Fibroblast of the aortic adventitia (primary cell): ENCODE measurements at places on chromosomes 7 and 10.

- DNase-seq: no peak
Measured at GRCh38 chr7:68125168-68125567, 1128.5 kb downstream of the TYW1 start.

DNA sequence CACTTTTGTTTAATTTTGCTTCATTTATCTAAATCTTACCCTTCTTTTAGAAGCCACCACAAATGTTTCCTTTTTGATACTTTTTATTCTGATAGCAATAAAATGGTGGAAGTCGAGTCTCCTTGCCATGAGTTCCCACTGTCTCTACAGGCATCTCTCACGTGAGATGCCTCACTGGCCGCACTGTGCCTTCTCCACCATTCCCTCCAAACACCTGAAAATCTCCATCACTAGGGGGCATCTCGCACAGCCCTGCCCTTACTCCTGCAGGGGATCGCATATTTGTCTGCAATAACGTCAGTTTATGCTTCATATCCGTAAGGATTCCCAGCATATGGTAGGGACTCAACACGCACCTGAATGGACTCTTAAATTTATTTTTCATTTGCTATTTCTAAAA is 56.3 kb upstream of the NCAPG2 start:
- DNase-seq: no peak

DNA sequence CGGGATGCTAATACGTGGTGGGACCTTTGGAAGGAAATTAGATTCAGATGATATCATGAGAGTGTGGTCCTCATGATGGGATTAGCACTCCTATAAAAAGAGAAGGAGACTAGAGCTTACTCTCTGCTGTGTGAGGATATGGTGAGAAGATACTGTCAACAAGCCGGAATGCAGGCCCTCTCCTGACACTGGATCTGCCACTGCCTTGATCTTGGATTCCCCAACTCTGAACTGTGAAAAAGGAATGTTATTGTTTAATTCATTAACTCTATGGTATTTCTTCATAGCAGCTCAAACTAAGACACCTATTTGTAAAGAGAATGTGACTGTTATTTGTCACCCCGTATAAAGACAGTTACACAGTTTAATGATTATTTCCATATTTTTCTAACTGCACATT is 1227.5 kb upstream of the C7orf33 start:
- no peak for DNase-seq

DNA sequence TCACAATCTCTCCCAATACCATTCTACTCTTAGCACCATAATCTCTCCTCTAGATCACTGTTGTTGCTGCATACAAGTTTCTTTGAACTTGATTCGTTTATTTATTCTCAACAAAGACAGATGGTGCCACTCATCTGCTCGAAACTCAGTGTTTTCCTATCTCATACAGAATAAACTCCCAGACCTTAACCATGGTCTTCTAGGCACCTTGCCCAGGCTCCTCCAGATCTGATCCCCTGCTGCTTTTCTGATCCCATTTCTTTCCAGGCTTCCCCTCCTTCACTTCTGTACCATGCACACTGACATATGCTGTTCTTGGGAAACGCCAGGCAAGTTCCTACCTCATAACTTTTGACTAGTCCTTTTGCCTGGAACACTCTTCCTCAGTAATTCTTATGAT is 645.7 kb downstream of the DNAJB9 start:
- no peak for DNase-seq

DNA sequence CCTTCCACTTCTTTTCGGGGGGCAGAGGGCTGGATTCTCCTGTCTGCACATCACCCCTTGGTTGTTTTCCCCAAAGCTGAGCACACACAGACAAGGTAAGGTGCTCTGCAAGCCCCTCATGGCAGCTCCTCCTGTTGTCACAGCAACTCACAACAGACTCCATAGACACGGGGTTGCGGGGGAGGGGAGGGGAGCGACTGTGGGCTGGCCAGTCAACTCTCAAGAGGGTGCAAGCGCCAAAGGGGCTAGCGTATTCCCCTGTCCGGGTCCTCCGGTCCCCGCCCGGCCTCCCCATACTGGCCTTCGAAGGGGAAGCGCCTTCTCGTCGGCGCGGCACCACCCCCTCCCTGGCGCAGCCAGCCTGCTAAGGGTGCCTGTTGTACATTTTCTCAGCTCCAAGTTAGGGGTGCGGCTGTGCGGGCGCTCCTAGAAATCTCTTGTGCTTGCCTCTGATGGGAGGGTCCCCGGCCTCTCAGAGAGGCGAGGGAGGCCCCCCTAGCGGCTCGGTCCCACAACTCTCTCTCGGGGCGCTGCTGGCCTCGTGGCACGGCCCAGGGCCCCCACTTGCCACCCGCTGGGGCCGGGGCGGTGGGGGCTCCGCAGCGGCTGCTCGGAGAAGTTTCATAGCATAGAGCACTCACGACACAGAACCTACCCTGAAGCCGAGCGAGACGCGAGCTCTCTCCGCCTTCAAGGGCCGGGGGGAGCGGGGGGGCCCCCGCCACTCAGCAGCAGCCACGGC is 498 bp downstream of the RHOBTB1 start:
- DNase-seq: peak; percentile 39

DNA sequence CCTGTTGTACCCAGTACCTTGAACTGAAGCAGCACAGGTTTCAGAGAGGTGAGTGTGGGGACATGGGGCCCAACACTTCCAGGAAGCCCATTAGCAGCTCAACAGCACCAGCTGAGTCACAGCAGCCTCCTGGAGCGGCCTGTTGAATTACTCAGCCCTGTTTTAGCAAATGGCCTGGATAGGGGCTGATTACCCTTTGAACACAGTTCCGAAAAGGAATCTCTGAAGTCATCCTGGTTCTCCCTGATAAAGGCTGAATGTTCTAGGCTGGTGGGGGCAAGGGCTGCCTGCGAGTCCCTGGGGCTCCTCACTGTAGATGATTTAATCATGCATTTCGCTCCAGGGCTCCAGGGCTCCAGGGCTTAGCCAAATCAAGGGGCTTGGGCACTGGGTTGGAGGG is 287.5 kb downstream of the GRID1 start:
- no peak for DNase-seq

DNA sequence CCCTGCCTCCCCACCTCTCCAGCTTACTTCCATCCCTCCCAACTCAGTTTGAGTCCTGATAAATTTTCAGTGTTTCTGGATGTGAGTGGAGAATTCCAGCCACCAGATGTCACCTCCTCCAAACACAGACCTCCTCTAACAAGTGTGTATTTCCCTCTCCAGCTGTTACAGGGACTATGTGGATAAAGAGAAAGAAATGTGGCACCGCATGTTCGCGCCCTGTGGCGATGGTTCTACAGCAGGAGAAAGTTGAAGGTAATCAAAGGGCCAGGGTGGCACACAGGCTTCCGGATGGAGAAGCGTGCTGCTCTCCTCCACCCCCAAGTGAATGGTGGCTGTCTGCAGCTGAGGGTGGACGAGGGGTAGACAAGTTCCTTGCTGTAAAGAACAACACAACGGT is 14.7 kb downstream of the FKBP6 start:
- DNase-seq: peak; percentile 73

- DNase-seq: peak; percentile 59
Measured at GRCh38 chr7:155804897-155805825, 7.1 kb downstream of the SHH start.

DNA sequence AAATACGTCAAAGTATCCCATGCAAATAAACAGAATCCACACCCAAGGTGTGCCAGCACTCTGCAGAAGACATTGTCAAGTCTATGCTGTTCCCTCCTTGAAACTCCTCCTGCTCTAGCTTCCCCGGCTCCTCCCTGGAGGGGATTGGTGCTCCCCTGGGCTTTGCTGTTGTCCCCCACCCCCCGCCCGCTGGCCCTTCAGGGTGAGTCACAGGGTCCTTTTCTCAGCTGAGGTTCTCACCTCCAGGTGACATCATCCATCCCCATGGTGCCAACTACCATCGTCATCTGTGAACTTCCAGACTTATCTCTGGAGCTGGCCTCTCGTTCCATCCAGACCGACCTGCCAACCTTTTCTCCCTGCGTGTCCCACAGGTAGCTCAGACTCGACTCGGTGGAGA is 77.0 kb downstream of the ITIH5 start:
- DNase-seq: no peak

- DNase-seq: no peak
Measured at GRCh38 chr7:84627250-84627649, 432.7 kb upstream of the SEMA3A start.

DNA sequence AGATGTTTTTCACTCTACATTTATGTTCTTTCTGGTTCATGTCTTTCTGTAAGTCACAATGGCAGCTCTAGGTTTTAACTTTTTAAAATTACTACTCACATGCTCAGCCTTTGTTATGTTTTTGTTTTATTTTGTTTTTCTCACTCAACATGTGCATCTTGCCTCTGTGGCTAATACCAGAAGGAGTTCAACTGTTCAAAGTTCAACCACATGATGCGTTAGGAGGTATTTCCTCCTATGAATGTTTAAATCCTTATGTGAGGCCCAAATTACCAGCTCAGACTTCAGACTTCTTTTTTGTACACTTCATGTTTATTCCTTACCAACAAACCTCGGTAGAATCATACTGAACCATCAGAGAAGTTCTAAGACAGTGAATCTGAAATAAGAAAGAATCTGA is 151.6 kb downstream of the MALRD1 start:
- DNase-seq: no peak

DNA sequence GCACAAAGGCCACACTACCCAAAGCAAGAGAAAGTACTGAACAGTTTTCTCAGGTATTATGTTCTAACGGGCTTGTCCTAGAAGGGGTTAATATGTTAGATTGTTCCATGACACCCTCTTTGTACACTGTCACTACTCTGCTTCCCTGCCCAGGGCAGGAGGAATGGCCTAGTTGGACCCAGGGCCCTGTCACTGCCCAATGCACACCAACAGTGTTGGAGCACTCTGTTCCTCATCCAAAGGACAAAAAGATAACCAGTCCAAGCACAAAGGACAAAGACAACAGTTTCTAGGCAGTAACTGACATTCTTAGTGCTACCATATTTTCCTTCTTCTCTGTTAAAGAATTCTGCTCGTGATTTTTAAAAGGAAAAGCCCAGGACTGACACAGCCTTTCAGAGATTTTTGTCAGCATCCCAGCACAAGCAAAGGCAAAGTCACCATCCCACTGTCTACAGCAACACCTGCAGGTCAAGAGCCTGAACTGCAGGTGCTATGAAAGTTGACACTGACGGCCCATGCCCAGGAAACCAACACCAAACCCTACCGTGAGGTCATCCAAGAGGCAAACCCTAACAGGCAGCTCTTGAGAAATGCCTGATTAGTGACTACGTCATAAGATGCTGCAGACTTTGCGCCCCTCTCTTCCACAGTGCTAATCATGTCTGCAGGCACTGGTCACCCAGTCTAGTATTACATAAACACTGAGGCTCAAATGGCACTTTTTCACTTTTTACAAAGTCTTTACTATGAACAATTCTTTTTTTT is 13.2 kb downstream of the NUDCD3 start:
- DNase-seq: peak; percentile 87

DNA sequence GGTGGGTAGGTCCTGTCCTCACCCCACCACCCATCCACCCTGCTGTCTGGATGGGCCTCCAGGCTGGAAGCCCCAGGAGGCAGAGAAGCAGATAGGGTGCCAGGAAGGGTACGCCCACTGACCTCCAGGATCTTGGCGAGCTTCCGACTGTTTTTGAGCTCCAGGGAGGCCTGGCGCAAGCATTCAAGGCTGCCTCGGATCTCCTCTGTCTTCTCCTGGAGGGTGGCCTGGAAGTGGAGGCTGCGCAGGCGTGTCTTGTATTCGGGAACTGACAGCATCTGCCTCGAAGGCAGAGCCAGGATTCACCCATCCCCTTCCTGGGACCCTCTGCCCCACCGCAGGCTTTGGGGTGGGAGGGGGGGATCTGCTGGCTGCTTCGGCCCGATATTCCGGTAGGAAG is 48.4 kb downstream of the GRID2IP start:
- no peak for DNase-seq

- DNase-seq: peak; percentile 13
Measured at GRCh38 chr10:42836771-42837468, 54.3 kb downstream of the BMS1 start.

DNA sequence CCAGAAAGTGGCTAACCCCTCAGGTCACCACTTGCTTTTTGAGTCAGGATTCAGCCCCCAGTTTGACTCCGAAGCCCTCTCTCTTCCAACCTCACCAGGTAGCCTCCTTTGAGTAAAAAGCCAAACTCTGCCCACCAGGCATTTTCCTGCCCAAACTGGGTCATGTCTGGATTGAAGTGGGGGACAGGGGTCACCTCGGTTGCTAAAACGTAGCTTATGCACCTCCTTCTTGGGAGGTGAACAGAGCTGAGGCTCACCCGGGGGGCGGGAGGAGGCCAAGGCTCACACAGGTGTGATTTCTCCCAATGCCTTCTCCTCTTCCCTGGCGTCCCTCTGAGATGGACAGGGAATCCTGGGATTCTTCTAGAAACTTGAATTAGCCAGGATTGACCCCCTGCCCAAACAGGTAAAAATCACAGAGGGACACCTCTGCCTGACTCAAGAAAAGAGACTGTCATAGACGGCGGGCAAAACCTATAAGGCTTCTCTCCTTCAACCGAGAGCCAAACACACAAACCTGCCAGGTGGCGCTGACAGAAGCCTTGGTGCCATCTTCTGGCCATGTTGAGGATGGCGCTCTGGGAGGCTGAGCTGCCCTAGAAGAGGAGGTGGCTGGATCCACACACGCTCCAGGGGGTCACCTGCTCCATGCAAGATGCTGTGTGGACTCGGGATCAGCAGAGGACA is 51.6 kb downstream of the PRLHR start:
- DNase-seq: peak; percentile 47

GRCh38 chr7:104836976-104837375 is 177.0 kb upstream of the KMT2E start:
- DNase-seq: peak; percentile 24

- no peak for DNase-seq
Measured at GRCh38 chr10:13233358-13233757, 816 bp downstream of the UCMA start.

- no peak for DNase-seq
Measured at GRCh38 chr10:108254089-108254488, 1089.6 kb upstream of the SORCS1 start.

- no peak for DNase-seq
Measured at GRCh38 chr10:79144351-79145173, 75.8 kb downstream of the ZMIZ1 start.

DNA sequence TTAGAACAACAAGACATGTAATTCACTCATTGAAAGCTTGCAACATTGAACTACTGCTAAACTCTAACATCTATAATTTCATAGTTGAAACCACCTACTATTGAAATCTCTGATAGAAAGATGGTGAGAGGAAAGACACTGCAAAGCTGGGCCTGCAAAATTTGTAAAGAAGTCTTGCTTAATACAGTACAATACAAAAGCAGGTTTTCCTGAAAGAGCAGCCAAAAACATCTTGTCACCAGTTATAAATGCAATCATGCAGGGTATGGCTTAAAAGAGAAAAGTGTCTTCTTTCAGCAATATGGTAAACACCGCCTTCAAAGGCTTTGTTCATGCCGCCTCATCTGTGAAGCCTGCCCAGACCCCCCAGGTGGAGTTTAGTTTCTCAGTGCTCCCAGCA is 109.2 kb downstream of the ANK3 start:
- peak; percentile 33 for DNase-seq
